ENCODE measurements at places on chromosomes 1 and 21.

DNA sequence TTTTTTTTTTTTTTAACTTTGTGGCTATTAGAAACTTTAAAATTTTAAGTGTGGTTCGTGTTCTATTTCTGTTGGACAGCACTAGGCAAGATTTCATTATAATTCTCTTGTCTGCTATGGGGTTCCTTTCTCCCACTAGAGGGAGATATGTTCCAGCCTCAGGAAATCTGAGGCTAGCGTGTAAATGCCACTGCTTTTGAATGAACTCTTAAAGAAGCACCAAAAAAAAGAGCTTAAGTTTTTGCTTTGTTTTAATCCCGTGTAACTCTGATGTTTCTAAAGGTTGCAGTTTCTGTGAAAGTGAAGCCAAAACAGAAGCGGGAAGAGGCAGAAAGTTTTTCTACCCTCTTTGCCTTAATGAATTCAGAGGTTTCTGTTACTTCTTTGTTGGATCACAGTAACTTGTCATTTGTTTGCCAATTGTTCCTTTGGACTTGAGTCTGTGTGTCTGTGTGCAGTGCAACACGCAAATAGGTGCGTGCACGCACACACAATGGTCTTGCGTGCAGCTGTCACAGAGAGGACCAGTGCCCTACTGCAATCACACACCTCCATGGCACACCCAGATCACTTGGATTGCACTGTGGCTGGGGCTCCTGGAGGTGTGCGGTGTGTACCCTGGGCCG lies 32.3 kb downstream of the HHAT start:
- peak; percentile 60 for DNase-seq

GRCh38 chr1:15341634-15342407 lies 67.9 kb upstream of the EFHD2 start:
- no peak for DNase-seq

DNA sequence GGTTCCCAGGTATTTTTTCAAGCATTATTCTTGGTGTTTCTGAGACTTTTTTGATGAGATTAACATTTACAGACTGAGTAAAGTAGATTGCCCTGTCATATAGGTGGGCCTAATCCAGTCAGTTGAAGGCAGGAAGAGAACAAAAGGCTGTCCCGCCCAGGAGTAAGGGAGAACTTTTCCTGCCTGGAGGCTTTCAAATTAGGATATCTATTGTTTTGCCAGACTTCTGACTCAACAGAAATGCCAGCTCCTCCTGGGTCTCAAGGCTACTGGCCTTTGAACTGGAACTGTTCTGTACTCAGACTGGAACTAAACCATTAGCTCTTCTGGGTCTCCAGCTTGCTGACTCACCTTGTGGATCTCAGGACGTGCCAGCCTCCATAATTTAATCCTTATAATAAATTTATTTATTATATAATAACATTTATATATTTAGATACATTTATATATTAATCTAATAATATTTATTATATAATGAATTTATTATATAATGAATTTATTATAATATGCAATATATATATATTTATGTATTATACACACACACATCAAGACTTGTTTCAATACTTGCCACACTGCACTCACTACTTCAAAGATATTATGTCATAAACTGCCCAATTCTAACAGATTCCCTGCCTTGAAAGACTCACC lies 510.8 kb upstream of the B3GALT2 start:
- DNase-seq = no peak

- no peak for DNase-seq
These were observed 5.2 kb upstream of the ERRFI1 start for GRCh38 chr1:8031176-8031785.

GRCh38 chr1:112700290-112701226 lies 6.4 kb downstream of the RHOC start:
- peak; percentile 93 for DNase-seq

DNA sequence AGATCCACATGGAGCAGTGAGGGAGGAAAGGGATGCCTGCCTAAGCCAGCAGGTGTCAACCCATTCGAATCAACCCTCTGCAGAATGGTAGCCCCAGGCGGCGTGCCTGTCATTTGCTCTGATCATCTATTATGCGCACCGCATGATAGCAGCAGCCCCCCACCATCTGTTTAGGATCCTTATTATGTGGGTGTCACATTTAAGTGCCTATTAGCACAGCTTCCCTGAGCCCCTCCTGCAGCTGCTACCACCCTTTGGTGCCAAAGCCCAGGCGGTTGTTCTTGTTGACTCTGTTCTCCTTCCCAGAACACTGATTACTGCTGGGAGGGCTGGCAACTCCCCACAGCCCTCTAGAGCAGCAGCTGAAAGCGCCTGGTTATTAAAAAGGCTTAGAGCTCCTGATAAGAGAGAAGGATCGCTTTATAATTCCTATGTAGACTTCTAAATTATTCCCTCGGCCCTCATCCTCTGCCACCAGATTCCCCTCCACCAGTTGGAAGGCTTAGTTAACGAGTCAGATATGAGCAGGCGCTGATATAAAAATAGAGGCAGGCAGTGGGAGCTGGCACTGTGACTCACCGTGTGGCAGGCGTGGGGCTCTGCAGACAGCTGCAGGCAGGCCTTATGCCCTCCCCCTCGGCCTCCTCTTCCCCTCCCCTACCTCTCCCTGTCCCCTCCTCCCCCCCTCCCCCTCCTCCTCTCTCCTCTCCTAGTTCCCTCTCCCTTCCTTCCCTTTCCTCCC lies 23.0 kb downstream of the ACTA1 start:
- DNase-seq = peak; percentile 86

DNA sequence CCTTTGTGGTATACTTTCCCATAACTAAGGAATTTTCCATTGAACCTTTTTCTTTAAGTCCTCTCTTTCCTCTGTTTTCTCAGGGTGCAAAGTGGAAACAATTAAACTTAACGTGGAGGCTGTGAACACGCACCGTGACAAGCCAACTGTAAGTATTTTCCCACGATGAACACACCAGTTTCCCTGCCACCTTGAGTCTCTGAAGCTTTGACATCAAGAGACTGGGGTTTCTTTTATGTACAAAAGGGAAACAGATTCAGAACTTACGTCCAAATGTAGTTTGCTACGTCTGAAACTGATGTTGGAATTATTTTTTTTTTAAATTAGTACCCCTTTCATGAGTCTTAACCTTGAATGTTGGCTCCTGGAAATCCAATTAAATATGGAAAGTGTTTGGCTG lies 17.2 kb upstream of the C4BPB start:
- DNase-seq = no peak

DNA sequence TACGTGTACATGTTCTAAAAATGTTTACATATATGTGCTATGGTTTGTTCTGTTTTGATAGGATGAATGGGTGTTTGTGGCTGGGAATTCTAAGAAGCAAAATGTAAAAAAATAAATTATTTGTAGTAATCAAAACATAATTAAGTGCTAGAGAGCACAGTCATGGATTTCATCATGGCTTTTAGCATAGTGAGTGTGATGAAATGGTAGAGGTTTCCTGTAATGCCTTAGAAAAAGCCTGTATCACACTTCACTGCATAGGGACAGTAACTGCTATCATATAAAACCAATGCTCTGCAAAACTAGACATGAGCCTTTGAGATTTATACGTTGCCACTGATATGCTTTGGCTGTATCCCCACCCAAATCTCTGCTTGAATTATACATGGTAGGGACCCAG lies 99.8 kb downstream of the PTGER3 start:
- no peak for DNase-seq

DNA sequence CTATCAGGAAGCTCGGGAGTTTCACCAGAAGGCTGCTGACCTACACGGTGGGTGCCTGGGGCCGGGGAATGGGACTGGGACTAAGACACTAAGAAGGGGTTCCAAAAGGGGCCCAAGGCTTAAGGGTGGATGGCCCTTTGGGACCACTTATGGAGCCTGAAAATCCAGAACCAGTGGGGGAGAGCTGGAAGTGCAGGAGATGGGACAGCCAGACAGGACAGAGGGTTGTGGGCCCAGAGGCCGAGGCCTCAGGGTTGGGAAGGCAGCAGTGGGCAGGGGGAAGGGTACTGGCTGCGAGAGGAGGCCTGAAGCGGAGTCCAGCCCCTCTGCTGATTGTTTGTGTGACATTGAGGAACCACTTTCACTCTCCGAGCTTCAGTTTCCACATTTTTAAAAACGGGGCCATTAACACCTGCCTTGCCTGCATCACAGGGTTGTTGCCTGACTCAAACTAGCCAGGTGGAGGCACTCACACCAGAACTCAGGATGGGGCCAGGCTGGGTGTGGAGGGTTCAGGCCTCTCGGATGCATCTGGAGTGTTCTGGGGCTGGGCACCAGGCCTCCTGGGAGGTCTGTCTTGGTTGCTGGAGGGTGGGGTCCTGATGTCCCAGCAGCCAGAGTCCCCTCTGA lies 3.0 kb downstream of the TTC24 start:
- DNase-seq = no peak

- no peak for DNase-seq
These were observed 12.4 kb upstream of the FAAP20 start for GRCh38 chr1:2206813-2207487.

- DNase-seq = no peak
These were observed 8.8 kb downstream of the ATP5IF1 start for GRCh38 chr1:28244549-28245251.

GRCh38 chr1:43549921-43550597 lies 19.4 kb downstream of the PTPRF start:
- no peak for DNase-seq

DNA sequence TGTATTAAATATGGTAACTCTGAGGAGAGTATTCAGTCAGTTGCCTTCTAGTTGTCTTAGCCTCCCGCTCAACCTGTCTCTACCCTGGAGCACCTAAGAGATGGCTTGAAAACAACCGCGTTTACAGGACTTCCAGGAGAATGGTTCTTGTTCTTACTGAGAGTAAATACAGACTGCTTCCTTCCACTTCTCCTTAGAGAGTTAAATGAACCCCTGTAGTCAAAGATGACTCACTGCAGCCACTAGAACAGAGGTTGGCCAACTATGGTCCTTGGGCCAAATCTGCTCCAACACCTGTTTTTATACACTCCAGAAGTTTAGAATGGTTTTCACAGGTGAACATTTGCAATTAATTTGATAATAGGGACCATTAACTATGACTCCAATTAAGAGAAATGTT lies 60.1 kb upstream of the ASB17 start:
- DNase-seq = no peak

DNA sequence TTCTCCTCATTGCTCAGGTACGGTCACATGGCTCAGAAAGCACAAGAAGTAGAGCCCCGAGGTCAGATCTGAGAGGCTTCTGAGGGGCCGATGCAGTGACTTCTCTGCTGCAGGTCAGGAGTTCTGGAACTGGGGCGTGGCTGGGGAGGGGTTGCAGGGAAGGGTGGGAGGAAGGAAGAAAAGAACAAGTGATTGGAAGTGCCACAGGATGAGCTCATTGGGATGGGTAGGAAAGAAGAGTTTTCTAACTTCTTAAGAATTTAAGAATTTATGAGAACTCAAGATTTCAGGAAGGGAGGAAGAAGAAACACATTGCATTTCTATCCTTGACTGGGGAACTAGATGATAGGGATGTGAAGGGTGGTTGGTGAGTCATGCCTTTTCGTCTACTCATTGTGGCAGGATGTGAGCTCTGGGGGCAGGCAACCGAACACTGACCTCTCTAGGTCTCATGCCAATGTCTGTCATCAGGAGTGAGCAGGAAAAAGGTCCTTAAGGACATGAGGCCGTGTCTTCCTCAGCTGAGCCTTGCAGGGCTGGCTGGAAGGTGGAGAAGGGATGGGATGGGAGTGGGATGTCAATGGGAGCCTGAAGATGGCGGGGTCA lies 497 bp downstream of the FCRLB start:
- DNase-seq = no peak

- DNase-seq = no peak
These were observed 321.0 kb downstream of the RPS6KC1 start for GRCh38 chr1:213371847-213372619.

- no peak for DNase-seq
These were observed 14.0 kb downstream of the C1orf52 start for GRCh38 chr1:85245456-85245855.

DNA sequence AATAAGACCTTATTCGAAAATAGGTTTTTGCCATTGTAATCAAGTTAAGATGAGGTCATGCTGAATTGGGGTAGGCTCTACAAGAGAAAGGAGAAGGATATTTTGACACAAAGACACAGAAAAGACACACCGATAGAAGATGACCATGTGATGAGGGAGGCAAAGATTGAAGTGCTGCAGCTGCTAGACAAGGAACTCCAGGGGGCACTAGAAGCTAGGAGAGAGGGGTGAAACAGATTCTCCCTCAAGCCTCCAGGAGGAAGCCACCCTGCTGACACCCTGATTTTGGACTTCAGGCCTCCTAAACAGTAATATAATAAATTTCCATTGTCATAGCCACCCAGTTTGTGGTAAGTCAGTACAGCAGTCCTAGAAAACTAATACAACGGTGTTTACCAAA lies 506.8 kb upstream of the CAMK1G start:
- no peak for DNase-seq

DNA sequence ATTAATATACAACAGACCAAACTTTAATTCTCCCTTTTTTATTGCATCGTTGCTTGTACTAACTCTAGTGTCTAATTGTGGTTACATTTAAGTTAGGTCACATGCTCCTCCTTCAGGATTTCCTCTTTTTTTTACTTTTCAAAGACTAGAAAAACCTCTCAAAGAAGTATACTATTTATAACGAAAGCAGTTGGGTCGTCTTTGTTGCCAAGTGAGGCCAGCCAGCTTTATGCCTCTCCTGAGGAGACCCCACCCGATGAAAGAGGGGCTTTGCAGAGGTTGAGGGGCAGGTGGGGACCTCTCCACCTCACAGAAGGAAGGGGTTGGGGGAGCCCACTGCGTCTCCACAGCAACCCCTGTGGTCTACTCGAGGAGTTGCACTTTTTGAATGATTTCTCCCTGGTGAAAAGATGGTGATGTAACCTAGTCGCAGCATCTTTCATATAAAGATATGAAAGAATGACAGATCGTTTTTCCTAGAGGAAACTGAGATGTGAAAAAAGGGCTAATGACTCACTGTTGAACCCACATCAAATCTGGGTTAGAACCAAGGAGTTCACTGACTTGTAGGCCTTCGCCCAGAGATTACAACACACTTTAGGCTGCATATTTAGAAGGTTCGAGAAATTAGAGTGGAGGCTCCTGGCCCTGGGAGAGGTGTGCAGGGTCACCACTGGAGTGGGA lies 6.4 kb downstream of the TGFB2 start:
- no peak for DNase-seq

DNA sequence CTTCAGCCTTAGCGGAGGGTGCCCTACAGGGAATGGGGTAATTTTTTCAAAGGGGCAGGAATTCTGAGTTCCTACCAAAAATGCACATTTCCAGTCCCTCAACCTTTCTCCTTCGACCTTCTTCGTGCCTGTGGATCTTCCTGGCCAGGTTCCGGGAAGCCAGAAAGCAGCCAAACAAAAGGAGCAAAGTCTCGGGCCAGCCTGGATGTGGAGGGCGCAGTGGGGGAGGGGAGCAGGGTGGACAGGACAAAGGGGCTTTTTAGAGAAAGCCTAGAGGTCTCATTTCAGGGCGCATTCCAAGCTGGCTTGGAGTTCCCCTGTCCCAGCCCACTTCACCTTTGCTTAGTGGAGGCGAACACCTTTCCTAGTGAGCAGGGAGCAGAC lies 2.9 kb upstream of the INAVA start:
- DNase-seq = no peak
